ENCODE measurements at places on chromosomes 4 and X. TPM values are rescaled to one million over a fixed set of nuclear protein-coding genes. Genes with fewer than 3 reads are reported as not detected.
A peak's percentile ranks its signal among the peaks of the same experiment; 100 is the strongest.

DNA sequence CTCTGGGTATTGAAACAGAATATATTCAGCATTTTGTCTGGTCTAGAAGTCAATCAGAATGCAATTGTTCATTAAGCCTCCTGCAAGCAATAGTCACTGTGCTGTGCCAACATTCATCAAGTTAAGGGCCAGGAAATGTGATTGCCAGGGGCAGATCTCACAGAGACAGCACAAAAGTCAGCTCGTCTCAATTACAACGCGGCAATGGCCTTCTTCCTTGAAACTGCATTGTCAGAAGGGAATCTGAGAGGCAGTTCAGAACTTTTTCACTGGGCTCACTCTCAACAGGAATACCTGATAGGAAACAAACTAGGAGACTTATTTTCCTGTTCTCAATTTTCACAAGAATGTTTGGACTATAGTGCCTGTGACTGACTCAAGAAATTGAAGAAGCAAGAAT lies 131.1 kb upstream of the NR3C2 start:
- DNase-seq, result no peak

DNA sequence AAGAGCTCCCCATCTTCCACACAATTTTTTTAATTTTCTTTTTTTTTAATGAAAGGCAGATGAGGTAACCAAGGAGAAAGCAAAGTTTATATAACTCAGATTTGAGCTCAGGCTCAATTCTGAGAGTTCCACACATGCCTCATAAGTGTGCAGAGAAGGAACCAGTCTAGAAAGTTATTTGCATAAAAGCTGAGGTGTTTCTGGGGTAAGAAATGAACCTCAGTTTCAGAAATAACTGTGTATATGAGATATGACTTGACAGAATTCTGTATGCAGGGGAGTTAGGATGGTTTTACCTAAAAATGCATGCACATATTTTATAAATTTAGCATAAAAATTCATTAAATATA lies 51.3 kb downstream of the DTHD1 start:
- no peak for DNase-seq

- no peak for DNase-seq
Observed at GRCh38 chr4:16268290-16268689, 42.0 kb upstream of the TAPT1 start.

Gene SPANXN4
- total RNA-seq, result not detected

- no peak for DNase-seq
Observed at GRCh38 chr4:182582245-182582644, 334.9 kb downstream of the DCTD start.

Gene TMEM31
- not detected for total RNA-seq

Gene SH2D1A
- total RNA-seq, result not detected

DNA sequence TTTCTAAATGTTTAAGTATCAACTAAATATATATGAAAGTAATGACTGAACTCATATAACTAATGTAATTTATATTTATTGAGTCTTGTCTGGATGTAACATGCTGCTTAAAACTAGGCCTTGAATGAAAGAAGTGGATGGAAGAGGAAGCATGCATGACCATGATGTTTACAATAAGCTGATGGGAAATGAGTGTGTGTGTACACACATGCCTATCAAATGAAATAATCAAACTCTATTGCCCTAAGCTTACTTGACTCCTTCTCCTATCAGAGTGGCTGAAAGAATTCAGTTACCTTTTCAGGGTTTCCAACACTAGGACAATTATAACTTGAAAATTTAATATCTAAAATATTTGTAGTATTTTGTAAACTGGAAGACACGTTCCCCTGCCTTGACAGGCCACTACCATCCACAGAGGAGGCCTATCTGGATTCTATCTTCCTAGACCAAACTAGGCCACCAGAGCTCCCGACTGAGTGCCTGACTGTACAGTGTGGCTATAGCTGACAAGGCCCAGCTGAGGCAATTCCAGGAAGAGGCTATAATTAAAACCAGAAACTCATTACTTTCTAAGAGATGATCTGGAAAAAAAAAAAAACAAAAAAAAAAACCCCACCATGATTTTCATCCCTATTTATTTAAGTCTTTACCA lies 7.6 kb downstream of the ARSJ start:
- peak; percentile 76 for DNase-seq

DNA sequence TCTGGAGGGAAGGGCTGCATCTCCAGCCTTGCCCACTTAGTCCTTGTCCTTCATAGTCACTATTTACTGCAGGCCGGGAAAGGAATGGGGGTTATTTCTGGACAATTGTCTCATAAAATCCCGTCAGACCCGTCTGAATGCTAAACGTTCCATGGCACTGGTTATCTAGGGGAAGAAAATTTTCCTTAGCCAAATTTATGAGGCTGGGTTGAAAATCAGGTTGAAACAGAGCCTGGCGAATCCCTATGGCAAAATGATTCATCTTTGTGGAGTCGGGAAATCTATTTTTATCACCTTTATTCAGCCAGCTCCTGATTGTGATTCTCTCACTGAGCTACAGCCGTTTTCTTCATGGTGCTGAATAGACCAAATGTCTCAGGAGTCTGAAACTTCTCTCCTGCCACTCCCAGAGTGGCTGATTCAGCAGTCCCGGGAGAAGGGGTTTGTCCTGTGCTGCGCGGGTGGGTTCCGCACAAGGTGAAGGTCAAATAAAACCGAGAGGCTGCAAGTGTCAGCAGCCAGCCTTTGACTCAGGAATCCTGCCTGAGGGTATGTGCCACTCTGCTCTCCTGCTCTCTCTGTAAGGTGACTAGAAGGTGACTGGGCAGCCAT lies 1.0 kb downstream of the LIMCH1 start:
- DNase-seq, result no peak

Gene SPANXN5
- not detected for total RNA-seq

Data from IMR-90 (cell line).